ENCODE measurements at places on chromosomes 5 and 9. TPM values are rescaled to one million over a fixed set of nuclear protein-coding genes. Genes with fewer than 3 reads are reported as not detected.

SLC1A1 gene
- 30.8 TPM for polyA plus RNA-seq

CYLC2 gene
- not detected for polyA plus RNA-seq

GAPVD1 gene
- 39.4 TPM for polyA plus RNA-seq

LRRC19 gene
- polyA plus RNA-seq = not detected

PRDM9 gene
- polyA plus RNA-seq = not detected

UBE2QL1 gene
- polyA plus RNA-seq = 12.9 TPM

C9orf153 gene
- polyA plus RNA-seq = not detected

CATSPER3 gene
- 0.80 TPM for polyA plus RNA-seq

SNX2 gene
- 36.1 TPM for polyA plus RNA-seq

TRIM7 gene
- 2.1 TPM for polyA plus RNA-seq

OMD gene
- polyA plus RNA-seq = not detected

Data from neural cell (in vitro differentiated cells).